ENCODE measurements at places on chromosomes 5 and 9. TPM values are rescaled to one million over a fixed set of nuclear protein-coding genes. Genes with fewer than 3 reads are reported as not detected.

The ARID3C gene
- total RNA-seq, result 0.80 TPM

- DNase-seq, result no peak
Observed at GRCh38 chr9:131391020-131391419, 2.9 kb upstream of the PRRC2B start.

The ERCC8 gene
- 14.7 TPM for total RNA-seq

The GABRA6 gene
- not detected for total RNA-seq

The DCTN3 gene
- 51.3 TPM for total RNA-seq

The STPG3 gene
- not detected for total RNA-seq
